ENCODE measurements at places on chromosomes 7 and 10.

GRCh38 chr10:132355297-132355696 lies 23.3 kb downstream of the LRRC27 start:
- DNase-seq, result no peak

- DNase-seq, result no peak
These were observed 76.1 kb downstream of the CYP26A1 start for GRCh38 chr10:93149761-93150160.

DNA sequence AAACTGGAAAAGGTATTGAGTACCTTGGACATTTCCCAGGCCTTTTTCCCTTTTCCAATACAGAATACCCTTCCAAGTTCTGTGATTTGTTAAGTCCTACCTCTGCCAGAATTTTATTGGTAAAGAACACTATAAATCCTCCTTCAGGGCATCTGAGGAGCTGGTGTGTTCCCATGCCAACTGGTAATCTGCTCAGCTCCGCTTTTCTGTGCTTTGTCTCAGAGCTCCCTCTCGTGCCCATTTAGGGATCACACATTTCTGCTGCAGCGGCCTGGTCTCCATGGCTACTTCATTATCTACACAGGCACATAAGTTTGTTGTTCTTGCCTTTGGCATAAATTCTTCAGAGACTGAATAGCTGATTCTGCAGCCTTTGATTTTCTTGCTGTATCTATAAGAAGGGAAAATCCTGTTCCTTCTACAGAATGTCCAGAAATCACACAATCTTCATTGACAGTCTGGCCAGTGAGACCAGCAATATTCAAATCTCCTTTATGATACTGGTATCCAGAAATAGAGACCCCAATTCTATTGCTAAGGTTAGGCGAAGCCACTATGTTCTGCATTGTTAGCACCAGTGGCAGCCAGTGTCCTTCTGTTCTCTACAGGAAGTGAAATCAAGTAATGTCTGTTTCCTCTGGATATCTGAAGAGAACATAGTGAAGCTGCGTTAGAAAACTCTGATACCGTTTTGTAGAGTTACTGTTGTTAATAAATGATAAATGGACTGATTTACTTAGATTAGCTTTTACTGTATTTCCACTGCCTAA lies 51.9 kb downstream of the DENND11 start:
- DNase-seq, result no peak

GRCh38 chr7:157854066-157854891 lies 517.5 kb downstream of the DNAJB6 start:
- DNase-seq, result no peak

DNA sequence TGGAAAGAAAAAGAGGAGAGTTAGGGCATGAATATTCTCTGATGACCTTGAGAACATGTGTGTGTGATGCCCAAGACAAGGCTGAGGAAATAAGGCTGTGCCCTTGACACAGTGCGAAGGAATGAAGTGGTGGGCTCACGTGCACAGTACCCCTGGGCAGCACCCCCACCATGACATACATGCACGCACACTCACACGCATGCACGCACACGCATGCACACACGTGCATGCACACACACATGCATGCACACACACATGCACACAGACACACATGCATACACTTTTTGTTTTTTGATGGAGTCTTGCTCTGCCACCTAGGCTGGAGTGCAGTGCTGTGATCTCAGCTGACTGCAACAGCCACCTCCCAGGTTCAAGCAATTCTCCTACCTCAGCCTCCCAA lies 118.1 kb downstream of the GATA3 start:
- no peak for DNase-seq

DNA sequence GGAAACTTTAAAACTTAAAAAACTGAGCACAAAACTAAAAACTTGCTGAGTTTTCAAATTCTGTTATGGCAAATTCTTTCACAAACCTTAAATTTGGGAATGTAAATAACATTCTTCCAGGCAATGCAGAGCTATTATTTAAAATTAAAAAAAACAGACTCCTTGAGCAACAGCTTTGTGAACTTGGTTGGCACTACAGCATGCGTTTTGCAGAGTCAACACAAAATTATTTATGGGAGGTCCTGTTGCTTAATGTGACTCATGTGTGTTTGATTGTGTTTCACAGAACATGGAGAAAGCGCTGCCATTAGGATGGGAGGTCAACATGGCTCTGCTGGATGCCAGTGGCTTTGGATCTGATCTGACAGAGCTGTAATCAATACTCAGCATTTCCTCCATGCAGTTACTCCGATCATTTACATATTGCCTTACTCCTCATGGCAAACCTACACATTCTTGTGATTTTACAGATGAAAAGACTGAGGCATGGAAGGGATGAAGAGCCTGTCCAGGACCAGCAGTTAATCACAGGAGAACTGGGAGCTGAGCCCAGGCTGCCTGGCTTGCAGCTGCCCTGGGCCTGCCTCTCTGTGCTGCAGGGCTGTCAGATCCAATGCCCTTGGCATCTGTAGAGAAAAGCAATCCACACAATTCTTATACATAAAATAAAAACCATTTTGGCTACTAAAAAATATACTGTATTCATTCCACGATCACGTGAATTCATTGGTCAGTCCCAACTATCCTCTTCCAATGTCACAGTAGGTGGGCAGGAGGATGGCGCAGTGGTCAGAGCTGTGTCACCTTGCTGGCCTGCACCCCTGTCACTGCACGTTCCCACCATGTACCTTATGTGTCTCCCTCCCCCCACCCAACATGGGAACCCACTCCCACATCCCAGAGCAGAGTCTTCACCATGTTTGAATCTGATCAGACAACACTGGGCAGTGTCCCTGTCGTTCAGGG lies 200.9 kb downstream of the CXCL12 start:
- no peak for DNase-seq

DNA sequence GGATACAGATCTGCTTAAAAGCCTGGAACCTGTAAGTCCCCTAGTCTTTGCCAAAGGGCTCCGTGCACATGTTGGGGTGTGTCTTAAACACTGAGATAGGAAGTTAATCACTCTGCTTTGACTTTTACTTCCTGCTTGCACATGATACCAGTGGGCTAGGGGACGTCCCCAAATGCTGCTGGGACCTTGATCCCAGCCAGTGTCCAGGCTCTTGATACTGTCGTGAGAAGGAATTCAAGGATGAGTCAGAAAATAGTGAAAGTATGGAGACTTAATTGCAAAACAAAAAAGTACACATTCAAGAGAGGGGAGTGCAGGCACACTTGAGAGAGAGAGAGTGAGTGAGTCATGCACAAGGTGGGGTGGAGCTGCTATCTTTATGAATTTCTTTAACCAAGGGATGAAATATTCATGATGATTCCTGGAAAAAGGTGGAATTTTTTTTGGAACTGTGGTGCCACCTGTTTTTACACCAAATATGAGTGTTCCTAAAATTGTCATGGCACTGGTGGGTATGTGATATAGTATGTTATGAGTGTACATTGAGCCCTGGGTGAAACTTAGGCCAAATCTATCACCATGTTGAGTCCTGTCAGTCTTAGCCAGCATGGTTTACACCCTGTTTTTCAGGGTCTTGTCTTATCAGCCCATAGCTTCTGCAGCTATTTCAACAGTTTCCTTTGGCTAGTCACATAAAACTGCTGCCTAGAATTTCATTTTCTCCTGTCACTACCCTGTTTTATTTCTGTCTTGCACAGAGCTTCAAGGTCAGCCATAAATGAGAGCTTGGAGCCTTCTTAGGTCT lies 88.3 kb upstream of the CYP26C1 start:
- no peak for DNase-seq

GRCh38 chr10:124998624-124999291 lies 56.8 kb downstream of the ZRANB1 start:
- DNase-seq, result no peak

DNA sequence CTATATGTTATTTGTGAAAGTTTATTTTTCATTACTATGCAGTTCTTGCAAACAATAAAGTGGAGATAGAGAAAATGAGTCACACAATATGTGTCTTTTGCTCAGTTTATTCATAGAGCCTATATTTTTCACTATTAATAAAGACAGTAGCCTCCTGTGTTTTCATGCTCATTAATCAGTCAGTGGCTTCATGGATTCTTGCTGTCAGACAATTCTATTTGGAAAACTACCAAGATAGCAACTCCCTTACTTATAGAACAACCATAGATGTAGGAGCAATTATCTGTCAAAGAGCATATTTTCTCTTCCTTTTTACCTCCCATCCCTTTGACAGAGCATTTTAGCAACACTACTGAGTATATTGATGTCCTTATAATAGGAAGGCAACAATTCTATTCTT lies 132.7 kb upstream of the CALCR start:
- no peak for DNase-seq

DNA sequence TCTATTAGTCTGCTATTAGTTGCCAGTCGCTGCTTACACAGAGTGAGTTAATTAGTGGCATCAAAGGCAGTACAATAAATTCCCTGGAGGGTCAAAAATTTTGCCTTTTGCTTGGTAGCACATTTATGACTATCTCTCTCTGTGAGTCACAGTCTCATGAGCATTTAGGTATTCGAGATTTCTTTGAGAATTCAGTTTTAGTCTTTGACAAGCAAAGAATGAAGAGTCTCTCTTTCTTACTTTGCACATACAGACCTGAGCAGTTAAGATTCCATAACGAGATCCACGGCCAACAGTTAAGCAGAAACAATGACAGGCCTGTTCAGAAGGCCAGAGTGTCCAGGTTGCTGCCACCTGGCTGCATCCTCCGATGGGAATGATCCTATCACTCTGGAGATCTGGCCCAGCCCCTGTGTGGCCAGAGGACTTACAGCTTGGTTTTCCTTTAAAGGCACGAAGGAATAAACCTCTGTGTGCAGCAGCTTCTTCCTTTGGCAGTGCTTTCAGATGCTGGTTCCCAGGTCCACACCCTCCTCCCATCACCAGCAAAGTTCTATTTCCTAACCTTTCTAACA lies 80.6 kb downstream of the GLI3 start:
- DNase-seq, result no peak

- DNase-seq, result no peak
These were observed 23.6 kb upstream of the VSIR start for GRCh38 chr10:71796749-71797405.

GRCh38 chr10:109025172-109025571 lies 898.1 kb downstream of the XPNPEP1 start:
- no peak for DNase-seq

DNA sequence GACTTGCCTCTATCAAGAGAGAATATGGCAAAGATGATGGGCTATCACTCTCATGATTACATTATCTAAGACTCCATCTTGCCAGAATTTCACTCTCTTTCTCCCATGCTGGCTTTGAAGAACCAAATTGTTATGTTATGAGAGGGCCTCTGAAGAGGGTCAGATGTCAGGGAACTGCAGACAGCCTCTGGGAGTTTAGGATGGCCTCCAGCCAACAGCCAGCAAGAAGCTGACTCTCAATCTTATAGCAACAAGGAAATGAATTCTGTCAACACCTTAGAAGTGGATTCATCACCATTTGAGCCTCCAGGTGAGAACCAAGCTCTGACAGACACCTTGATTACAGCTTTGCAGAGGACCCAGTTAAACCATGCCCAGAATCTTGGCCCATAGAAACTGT lies 33.6 kb downstream of the ZNF22 start:
- DNase-seq, result no peak

- no peak for DNase-seq
These were observed 11.6 kb downstream of the LBX1 start for GRCh38 chr10:101217450-101218281.

DNA sequence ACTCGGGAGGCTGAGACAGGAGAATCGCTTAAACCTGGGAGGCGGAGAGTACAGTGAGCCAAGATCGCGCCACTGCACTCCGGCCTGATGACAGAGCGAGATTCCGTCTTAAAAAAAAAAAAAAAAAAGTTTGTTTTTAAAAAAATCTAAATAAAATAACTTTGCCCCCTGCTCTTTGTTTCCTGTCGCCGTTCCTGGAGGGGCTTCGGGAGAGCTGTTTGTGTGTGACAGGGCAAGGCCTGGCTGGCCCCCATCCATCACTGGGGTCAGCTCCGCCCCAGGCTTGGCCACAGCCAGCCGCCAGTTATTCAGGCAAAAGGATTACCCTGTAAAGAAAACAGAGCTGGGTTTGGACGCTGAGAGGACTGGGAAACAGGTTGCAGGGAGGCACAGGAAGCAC lies 16.4 kb downstream of the LEP start:
- no peak for DNase-seq

DNA sequence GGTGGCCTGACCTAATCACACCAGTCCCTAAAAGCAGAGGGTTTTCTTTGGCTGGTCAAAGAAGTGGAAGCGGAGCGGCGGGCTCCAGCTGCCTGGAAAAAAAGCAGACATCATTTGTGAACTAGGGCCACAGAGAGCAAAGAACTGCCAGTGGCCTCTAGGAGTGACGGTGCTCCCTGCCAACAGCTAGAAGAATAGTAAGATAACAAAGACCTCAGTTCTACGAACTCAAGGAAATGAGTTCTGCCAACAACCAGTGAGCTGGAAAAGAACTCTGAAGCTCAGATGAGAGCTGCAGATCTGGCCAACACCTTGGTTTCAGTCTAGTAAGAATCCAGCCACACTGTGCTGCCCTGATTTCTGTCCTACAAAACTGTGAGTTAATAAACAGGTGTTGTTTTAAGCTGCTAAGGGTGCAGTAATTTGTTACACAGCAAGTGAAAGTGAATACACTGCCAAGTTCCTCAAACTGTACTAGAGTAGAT lies 178.0 kb downstream of the SRPK2 start:
- no peak for DNase-seq

DNA sequence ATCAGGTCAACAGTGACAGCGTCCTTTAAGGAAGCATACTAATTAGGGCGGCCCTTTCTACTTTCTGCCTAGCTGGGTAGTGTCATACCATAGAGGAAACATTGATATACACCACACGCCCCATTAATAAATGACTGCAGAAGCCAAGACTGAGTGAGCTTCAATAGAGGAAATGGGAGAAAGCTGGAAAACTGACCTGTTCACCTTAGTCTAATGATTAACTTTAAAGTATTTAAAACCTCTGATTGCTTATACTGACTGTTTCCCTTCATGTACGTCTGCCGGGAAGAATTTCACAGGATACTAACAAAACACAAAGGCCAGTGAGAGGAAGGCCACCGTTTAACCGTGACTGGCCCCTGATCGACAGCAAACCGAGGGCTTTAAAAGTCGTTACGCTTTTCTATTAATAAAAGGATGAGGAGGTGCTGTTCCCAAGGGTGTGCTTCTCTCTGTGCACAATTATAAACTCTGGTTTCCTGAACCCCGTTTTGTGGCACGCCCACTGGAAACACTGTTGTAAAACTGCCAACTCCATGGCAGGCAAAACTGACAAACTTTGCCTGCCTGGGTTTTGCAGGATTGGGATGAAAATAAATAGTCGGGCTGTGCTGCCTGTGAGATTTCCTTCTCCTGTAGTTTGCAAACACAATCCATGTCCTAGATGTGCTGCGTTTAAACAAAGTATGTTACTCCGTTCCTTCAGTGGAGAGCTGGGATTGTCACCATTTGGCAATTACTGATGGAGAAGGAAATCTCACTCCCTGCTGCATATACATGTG lies 137.6 kb downstream of the NRP1 start:
- DNase-seq, result no peak

DNA sequence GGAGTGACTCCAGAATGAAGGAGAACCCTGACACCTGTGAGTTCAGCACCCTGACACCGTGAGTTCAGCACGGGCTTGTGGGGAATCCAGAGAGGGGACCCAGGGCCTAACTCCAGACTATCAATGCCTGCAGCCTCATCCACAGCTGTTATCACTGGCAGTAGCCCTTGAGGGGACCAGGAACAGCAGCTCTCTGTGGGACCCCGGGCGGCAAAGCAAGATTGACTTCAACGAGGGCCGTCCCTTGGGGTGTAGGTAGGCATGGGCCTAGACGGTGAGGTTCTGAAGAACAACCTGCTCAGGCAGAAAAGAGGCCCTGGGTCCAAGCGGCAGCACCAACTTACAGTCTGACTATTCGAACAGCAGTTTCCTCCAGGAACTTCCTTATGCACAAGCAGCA lies 8.9 kb downstream of the GRID1 start:
- no peak for DNase-seq
